Neural crest cell (in vitro differentiated cells): ENCODE measurements at places on chromosomes 4 and X. TPM values are rescaled to one million over a fixed set of nuclear protein-coding genes. Genes with fewer than 3 reads are reported as not detected.

DNA sequence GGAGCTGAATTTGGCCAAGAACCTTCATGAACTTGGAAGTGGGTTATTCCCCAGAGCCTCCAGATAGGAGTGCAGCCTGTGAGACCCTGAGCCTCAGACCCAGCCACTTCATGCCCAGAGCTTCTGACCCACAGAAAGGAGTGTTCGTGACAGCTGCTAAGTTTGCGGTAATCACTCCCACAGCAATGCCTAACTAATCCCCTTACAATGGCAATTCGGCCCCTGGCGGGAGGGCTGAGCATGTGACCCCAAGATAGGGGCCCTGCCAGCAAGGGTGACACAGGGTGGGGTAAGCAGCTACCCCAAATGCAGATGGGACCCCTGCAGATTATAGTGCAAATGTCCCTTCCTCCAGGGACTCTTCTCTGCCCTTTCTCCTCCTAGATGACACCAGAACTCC lies 22.5 kb downstream of the PNMA6E start:
- H3K27ac ChIP-seq: no peak overlapping the region
- H3K36me3 ChIP-seq: no peaks in the 10 kb centered on the region
- H3K27me3 ChIP-seq: no peaks in the 10 kb centered on the region
- no peak overlapping the region for H3K4me3 ChIP-seq
- DNase-seq: no peak

DNA sequence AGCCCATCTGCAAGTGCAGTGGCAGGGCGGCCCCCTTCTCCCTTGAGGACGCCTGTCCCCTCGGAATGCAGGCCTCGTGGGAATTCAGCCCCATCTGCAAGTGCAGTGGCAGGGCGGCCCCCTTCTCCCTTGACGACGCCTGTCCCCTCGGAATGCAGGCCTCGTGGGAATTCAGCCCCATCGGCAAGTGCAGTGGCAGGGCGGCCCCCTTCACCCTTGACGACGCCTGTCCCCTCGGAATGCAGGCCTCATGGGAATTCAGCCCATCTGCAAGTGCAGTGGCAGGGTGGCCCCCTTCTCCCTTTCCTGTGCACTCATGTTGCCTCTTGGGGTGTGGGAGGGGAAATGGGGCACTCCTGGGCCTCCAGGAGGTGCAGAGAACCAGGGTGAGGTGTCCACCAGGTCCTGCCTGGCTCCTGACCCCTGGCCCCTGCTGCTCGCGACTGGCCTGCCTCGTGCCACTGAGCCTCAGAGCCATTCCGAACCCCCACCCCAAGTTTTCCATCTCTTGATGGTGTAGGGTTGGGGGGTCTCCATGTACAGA lies 6.8 kb upstream of the SLC26A1 start:
- H3K36me3 ChIP-seq: no peaks in the 10 kb centered on the region
- peaks cover 4% of the 10 kb centered on the region for H3K4me1 ChIP-seq
- no peak overlapping the region for H3K4me3 ChIP-seq
- no peak for DNase-seq
- no peak overlapping the region for H3K27ac ChIP-seq
- H3K27me3 ChIP-seq: peaks cover 67% of the 10 kb centered on the region

GRCh38 chr4:7801001-7801400 lies 138.7 kb downstream of the AFAP1 start:
- no peaks in the 10 kb centered on the region for H3K27me3 ChIP-seq
- peaks cover 24% of the 10 kb centered on the region for H3K4me1 ChIP-seq
- DNase-seq: no peak
- no peak overlapping the region for H3K4me3 ChIP-seq

BEX1 gene
- 60.0 TPM in 2 replicates for total RNA-seq

COX7B gene
- 219 and 220 TPM in 2 replicates for total RNA-seq

DNA sequence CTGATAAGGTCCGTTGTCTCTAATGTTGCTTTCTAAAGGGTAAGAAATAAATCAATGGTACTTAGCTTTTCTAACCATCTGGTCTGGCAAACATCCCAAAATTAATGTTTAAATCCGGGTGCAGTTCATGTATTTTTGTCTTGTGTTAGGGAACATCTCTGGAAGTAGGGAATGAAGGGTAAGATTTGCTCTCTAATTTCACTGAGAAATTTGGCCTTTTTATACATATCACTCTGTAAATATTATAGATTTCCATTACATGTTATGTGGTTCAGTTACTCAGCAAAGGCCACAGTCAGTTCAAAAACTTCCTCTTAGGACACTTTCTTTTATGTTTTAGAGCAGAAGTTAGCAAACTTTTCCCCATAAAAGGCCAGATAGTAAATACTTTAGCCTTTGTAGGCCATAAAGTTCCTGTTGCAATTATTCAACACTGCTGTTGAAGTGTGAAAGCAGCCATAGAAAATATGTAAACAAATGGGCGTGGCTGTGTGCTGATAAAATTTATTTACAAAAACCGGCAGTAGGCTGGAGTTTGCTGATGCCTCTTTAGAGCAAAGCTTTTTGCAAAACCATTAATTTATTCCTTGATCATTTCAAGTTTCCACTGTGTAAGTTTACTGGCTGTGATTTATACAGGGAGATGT lies 218.1 kb downstream of the ANTXR2 start:
- H3K27ac ChIP-seq: no peak overlapping the region
- no peak overlapping the region for H3K4me3 ChIP-seq
- H3K36me3 ChIP-seq: no peaks in the 10 kb centered on the region
- no peaks in the 10 kb centered on the region for H3K27me3 ChIP-seq
- no peak for DNase-seq

NPY5R gene
- total RNA-seq: 0.12 and 0.20 TPM in 2 replicates

DNA sequence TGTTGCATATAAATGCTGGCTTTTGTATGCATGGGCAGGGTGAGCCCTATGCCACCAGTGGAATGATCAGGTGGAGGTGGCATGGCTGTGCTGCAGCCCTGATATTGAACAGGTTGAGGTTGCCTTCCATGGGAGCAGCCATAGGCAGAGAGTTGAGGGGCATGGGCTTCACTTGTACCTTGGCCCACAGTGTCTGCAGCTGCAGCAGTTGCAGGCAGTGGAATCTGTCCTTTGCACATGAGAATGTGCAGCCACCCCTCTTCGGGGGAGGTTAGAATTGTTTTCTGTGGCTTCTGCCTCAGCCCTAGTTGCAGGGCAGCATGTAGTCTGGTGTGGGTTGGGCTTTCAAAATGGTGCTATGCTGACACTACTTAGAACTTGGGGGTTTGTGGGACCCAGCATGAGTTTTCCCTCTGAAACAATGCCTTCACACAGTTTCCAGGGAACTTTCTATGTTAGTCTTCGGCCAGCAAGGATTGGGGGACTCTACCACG lies 25.4 kb upstream of the VSIG1 start:
- no peak overlapping the region for H3K4me3 ChIP-seq
- H3K4me1 ChIP-seq: no peaks in the 10 kb centered on the region
- DNase-seq: no peak
- H3K36me3 ChIP-seq: no peaks in the 10 kb centered on the region
- H3K27ac ChIP-seq: no peak overlapping the region

CRMP1 gene
- 245 and 251 TPM in 2 replicates for total RNA-seq

DNA sequence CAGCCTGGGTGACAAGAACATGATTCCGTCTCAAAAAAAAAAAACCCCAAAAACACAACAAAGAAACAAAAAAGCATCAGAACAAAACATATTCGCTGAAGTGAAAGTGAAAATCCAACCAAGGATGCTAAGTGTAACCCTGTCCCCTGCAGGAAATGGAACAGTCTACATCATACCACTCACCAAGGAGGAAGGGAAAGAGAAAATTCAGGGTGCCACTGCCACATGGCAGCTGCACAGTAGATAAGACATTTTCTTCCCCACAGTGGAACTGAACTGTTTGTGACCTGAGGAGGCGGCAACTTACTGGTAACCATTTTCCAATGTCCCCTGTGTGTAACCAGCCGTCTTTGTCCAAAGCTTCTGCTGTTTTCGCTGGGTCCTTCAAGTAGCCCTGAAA lies 28.2 kb upstream of the CENPU start:
- H3K27me3 ChIP-seq: no peaks in the 10 kb centered on the region
- no peak for DNase-seq

GPC3 gene
- total RNA-seq: 29.4 and 30.4 TPM in 2 replicates

- H3K27ac ChIP-seq: no peak overlapping the region
- no peak for DNase-seq
- peaks cover 39% of the 10 kb centered on the region for H3K4me1 ChIP-seq
- H3K4me3 ChIP-seq: peak overlapping the region; percentile 96
These were observed 1.6 kb downstream of the SH3RF1 start for GRCh38 chr4:169268951-169269760.

DNA sequence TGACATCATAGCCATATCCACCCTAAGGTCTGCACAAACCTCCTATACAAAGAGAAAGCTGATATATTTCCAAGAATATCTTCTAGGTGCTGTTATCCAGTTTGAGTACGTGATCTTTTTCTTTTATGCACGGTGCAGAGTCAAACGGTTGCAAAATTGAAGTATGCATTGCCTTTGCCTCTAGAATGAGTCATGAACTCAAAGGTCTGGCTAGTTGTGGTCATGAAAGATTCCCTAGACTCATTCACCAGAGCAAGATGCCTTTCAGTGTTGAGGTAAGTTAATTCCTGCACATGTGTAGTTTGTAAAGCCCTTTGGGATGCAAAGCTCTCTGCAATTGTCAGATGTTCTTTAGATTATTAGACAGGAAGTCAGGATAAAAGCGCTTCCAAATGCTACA lies 704.4 kb downstream of the PCDH19 start:
- H3K27ac ChIP-seq: no peak overlapping the region
- no peaks in the 10 kb centered on the region for H3K4me1 ChIP-seq
- no peaks in the 10 kb centered on the region for H3K36me3 ChIP-seq
- H3K27me3 ChIP-seq: no peaks in the 10 kb centered on the region

DNA sequence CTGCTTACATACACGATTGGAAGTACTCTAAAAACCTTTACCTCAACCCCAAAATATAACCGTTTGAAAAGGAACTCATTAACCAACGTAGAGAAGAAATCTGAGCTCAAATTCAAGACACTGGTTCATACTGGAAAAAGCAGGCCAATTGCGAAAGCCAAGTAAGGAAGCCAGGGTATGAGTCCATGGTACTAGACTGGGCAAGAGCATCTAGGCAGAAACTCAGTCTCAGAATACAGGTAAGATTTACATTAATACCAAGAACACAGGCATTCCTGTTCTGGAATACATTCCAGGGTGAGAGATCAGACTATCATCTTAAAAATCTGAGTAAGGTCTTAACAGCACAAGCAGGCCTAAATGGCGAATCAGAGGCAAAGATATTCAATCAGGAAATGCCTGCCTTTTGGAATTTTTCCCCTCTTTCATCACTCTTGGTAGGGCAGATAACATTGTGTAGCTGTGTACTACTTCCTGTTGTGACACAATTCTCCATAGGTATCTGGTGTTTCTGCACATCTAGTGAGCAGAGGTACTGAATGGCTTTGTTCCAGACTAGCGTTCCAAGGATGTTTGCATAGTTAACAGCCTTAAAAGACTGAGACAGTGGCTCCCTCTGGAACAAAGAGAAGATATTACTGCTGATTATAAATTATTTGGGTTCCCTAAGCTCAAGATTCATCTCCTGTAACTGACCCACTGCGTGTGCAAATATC lies 311.3 kb downstream of the PCDH19 start:
- no peaks in the 10 kb centered on the region for H3K4me1 ChIP-seq
- no peak overlapping the region for H3K27ac ChIP-seq
- no peak for DNase-seq
- H3K36me3 ChIP-seq: no peaks in the 10 kb centered on the region
- H3K4me3 ChIP-seq: no peak overlapping the region
- no peaks in the 10 kb centered on the region for H3K27me3 ChIP-seq

- no peak overlapping the region for H3K4me3 ChIP-seq
- H3K4me1 ChIP-seq: peaks cover 21% of the 10 kb centered on the region
- DNase-seq: no peak
- H3K27me3 ChIP-seq: no peaks in the 10 kb centered on the region
- H3K27ac ChIP-seq: no peak overlapping the region
- no peaks in the 10 kb centered on the region for H3K36me3 ChIP-seq
These were observed 100.3 kb downstream of the TENM3 start for GRCh38 chr4:182343453-182343852.

F9 gene
- not detected in 2 replicates for total RNA-seq

DNA sequence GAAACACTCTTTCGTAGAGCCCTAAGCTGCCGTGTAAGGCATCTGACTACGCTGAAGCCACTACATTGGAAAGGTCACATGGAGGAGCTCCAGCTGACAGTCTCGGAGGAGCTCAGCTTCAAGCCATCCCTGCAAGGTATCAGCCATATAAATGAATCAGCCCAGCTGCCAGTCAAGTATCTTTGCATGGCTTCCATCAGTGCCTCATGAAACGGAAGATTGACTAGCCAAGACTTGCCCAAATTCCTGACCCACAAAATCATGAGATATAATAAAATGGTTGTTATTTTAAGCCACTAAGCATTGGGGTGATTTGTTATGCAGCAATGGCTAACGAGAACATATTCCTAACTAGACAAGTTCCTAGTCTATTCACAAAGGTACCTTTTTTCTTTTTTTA lies 104.1 kb upstream of the SCOC start:
- no peaks in the 10 kb centered on the region for H3K36me3 ChIP-seq
- H3K27ac ChIP-seq: no peak overlapping the region
- H3K4me3 ChIP-seq: no peak overlapping the region

GRCh38 chr4:74752798-74753197 lies 41.5 kb downstream of the BTC start:
- H3K4me3 ChIP-seq: no peak overlapping the region
- DNase-seq: no peak
- peaks cover 21% of the 10 kb centered on the region for H3K4me1 ChIP-seq
- H3K27ac ChIP-seq: no peak overlapping the region
- no peaks in the 10 kb centered on the region for H3K27me3 ChIP-seq
- no peaks in the 10 kb centered on the region for H3K36me3 ChIP-seq

GRCh38 chrX:72100051-72100755 lies 31.5 kb downstream of the RTL5 start:
- H3K36me3 ChIP-seq: peaks cover 3% of the 10 kb centered on the region
- H3K4me1 ChIP-seq: peaks cover 12% of the 10 kb centered on the region

DNA sequence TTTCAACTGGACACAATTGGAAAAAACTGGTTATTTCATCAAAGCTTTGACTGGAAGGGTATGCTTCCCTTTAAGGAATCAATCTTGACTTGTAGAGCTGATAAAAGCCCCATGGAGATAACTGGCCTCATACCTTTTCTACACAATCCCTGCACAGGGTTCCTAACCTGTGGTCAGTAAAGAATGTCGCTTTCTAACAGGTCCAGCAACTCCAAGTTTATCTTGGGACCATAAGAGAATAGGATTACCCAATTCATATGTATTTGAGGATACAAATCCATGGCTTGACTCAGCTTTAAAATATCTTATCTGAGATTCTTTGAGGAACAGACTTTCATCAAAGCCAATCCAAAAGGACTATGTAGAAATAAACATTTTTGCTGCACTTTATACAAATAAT lies 1399.8 kb upstream of the PABPC4L start:
- no peak overlapping the region for H3K27ac ChIP-seq
- no peaks in the 10 kb centered on the region for H3K4me1 ChIP-seq
- no peak overlapping the region for H3K4me3 ChIP-seq
- no peaks in the 10 kb centered on the region for H3K27me3 ChIP-seq
- H3K36me3 ChIP-seq: peaks cover 3% of the 10 kb centered on the region
- DNase-seq: no peak

GRCh38 chr4:101938836-101939235 lies 148.3 kb downstream of the BANK1 start:
- H3K4me3 ChIP-seq: no peak overlapping the region
- no peak overlapping the region for H3K27ac ChIP-seq
- no peaks in the 10 kb centered on the region for H3K36me3 ChIP-seq
- H3K27me3 ChIP-seq: no peaks in the 10 kb centered on the region
- H3K4me1 ChIP-seq: no peaks in the 10 kb centered on the region
- DNase-seq: no peak

GRCh38 chrX:530726-531610 lies 99.6 kb upstream of the SHOX start:
- DNase-seq: no peak
- no peak overlapping the region for H3K27ac ChIP-seq
- no peaks in the 10 kb centered on the region for H3K36me3 ChIP-seq
- H3K4me1 ChIP-seq: peaks cover 6% of the 10 kb centered on the region
- H3K27me3 ChIP-seq: peaks cover 37% of the 10 kb centered on the region
